WERI-Rb-1 (cell line): ENCODE measurements at places on chromosomes 11 and 22.

GRCh38 chr11:77548552-77549445, 41.0 kb upstream of the AQP11 start:
- DNase-seq = no peak

- no peak for DNase-seq
These were observed 8.3 kb upstream of the UBQLNL start for GRCh38 chr11:5524756-5525155.

DNA sequence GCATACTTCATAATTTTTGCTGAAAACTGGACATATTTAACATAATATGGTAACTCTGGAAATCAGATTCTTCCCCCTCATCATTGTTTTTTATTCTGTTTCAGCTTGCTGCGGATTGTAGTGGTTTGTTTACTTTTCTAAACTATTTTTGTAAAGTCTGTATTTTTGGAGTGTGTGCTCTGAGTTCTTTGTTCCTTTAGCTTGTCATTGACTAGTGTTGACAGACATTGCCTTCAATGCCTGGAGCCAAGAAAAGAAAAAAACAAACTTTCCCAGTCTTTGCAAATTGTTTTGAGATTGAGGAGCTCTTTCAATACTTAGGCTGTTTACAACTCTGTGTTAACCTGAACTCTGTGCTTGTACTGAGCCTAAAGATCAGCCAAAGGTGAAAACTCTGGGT, 137.3 kb upstream of the CEP126 start:
- DNase-seq = no peak

- no peak for DNase-seq
These were observed 45.2 kb downstream of the NECTIN1 start for GRCh38 chr11:119683783-119684182.

DNA sequence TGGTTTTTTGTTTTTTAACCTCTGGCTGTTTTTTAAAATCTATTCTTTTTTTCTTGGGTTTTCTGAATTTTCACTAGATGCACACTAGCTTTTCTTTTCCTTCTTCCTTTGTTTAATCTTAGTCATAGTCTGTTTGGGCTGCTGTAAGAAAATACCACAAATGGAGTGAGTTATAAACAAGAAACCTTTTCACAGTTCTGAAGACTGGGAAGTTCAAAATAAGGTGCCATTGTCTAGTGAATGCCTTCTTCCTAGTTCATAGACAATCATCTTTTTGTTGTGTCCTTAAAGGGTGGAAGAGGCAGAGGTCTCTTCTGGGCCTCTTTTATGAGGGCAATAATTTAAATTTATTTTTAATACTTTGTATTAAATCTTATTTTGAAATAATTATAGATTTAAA, 532.9 kb upstream of the ANO5 start:
- no peak for DNase-seq

- no peak for DNase-seq
These were observed 142.6 kb downstream of the CSNK2A3 start for GRCh38 chr11:11210446-11210845.

DNA sequence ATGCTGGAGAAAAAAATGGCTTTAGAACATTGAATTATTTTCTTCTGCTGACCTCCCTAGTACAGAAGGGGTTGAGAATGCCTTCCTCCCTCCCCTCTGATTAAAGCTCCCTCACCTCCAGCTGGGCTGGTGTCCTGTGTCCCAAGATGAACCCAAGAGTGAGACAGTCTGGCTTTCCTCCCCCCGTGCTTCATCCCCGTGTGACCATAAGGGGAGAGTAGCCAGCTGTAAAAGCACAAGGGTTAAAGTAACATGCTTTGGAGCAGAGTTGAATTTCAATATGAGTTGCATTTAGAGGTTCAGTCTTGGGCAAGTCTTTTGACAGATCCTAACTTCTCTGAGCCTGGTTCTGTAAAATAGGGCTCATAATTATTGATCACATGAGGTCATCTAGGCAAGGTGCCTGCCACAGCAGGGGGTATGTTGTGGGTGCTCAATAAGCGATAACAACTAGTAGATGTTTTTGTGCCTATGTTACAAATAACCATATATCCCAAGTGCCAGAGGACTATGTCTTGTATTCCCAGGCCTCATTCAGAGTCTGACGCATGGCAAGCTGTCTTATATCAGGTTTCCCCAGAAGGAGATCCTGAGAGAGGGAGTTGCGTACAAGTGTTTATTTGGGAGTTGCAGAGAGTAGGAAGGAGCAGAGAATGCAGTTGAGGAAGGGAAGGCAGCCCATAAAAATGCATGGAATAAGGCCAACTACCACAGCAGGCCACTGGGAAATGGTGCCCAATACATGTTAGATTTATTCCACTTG, 4.1 kb downstream of the PRG2 start:
- DNase-seq = peak; percentile 78

- no peak for DNase-seq
These were observed 1.9 kb downstream of the NUMA1 start for GRCh38 chr11:72078477-72078876.

DNA sequence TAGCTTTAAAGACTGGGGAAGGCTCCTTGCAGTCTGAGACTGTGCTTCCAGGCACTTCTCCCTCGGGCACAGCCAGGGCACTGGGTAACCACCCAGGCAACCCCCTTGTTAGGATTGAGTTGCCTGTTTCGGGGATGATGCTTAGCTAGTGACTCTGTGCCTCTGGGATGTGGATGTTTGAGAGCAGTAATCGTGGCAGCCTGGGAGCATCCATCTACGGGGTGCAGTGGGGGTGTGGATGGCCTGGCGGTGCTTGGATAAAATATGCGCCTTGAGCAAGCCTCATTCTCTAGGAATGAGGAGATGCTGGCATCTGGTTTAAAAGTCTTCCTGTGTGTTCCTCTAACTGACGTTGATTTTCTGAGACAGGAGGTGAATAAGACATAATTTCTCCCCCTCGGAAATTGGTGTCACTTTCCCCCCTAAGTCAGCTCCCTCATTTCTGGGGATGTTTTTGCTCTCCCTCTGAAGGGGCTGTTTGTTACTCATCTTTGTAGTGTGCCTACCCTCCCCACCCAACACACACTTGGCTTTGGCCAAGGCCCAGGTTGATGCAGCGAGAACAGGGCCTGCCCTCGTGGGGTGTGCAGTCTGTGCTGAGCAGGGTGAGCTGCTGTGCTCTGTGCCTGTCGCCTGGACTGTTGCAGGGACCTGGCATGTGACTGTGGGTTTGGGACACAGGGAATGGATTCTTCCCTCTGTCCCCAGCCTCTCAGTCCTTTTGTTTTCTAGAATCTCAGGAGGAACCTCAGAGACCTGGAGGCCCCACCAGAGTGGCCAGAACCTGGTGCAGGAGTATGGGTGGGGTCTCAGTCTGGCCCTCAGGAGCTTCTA, 2.0 kb downstream of the GNAZ start:
- no peak for DNase-seq

DNA sequence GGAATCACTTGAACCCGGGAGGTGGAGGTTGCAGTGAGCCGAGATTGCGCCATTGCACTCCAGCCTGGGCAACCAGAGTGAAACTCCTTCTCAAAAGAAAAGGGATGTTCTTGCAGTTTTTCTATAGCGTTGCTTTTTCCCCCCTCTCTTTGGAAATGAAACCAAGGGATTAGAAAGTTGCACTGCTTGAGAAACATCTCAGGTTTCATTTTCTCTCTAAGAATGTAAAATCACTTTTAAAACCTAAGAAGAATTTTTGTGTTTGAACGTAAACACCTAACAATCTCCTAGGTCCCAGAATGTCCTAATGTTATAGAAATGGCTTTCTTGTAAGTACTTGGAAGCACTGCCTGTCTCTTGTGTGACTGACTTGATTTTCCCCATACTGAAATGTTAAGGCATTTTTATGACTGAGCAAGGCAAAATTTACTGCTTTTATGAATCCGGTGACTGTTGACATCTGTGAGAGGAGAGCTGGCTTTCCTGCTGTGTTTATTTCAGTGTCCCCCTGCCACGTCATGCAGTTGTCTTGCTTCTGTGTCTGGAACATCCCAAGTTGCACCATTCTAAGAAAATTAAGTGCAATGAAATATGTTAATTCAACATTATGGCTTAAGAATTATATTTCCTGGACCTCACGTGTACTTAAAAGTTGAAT, 37.7 kb downstream of the NF2 start:
- no peak for DNase-seq

- peak; percentile 56 for DNase-seq
These were observed 31.1 kb downstream of the MRGPRX4 start for GRCh38 chr11:18203723-18204122.

DNA sequence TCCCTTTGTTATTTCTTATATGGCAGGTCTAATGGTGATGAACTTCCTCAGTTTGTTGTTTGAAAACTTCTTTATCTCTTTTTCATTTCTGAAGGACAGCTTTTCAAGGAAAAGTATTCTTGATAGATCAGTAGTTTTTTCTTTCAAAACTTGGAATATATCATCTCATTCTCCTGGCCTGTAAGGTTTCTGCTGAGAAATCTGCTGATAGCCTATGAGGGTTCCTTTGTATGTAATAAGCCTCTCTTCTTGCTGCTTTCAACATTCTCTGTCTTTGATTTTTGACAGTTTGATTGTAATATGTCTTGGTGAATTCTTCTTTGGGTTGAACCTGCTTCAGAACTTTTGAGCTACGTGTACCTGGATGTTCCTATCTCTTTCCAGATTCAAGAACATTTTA, 46.0 kb downstream of the PIWIL4 start:
- no peak for DNase-seq

GRCh38 chr22:45246060-45246985, 5.6 kb upstream of the KIAA0930 start:
- DNase-seq = no peak

GRCh38 chr22:38040953-38041759, 16.0 kb upstream of the PICK1 start:
- DNase-seq = no peak

- DNase-seq = no peak
These were observed 429.4 kb upstream of the B3GAT1 start for GRCh38 chr11:134841411-134841810.

DNA sequence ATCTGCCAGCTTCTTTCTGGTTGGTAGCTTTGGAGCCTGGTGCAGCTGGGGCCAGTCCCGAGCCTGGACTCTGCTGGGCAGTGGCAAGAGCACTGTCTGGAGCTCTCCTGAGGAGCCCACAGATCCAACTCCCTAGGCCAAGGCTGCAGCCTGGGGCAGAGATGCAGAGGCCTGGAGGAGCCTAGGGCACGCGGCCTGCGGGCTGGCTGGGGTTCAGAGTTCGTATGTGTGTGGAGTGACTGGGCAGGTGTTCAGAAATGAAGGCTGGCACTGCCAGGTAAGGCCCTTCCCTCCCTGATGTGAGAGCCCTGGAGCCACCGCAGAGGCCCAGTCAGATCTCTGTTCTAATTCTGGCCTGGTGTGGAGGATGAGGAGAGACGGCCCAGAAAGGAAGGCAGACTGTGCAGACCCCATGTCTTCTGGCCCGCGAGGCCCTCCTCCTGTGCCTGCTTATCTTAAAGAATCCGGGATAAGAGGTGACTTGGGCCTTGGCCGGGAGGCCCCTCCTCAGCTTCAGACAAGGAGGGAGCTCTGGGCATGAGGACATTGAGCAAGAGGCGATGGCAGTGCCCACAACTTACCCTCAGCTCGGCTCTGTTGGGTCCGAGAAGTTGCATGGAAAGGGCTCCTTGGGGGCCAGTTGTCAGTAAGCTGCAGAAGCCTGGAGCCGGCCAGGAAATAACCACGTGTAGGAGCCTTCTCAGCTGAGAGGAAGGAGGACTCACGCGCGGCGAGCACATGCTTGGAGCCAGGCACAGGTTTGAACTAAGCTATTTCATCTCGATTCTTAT, 62.2 kb upstream of the B3GAT1 start:
- DNase-seq = no peak

DNA sequence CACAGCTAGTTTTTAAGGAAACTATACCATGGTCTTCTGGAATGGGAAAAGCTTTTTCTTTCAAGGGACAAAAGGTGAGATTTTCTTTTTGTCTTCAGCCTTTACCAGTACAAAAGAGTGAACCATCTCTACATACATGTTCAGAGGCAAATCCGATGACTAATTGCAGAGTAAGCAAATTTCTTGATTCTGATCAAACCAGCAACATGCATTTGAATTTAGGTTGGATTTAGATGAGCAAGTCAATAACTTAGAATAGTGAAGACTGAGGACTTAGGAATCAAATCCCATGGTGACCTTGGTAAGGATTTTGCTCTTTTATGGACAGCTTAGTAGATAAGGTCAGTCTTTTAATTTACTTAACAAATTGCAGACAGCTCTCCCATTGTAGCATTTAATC, 65.9 kb upstream of the BLID start:
- DNase-seq = no peak

GRCh38 chr11:9905501-9905951, 241.6 kb downstream of the SWAP70 start:
- no peak for DNase-seq

DNA sequence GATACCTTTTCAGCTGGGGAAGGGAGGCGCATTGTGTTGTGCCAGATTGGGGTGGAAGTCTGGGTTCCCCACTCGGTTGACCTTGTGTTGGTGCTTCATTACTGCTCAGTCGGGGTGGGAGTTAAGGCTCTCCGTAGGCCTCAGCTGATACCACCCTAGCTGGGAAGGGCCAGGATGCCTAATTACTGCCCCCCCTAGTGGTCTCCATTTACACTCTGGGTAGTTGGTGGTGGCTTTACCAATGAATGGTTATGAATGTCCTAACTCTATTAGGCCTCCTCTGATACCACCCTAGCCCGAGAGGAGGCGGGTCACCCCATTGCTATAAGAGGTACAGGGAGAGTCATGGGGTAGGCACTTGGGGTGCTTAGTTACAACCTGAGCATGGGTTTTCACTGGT, 27.5 kb upstream of the HIKESHI start:
- no peak for DNase-seq

GRCh38 chr22:28604966-28605761, 74.5 kb downstream of the TTC28 start:
- DNase-seq = no peak

- no peak for DNase-seq
These were observed 50.9 kb upstream of the ATXN10 start for GRCh38 chr22:45620706-45621105.

GRCh38 chr11:4393858-4394223, 339 bp upstream of the TRIM21 start:
- no peak for DNase-seq

- no peak for DNase-seq
These were observed 778 bp downstream of the KDELR3 start for GRCh38 chr22:38468443-38469305.

GRCh38 chr22:47095395-47096122, 333.1 kb downstream of the TBC1D22A start:
- DNase-seq = no peak

GRCh38 chr22:43226377-43227238, 39.7 kb upstream of the TTLL12 start:
- peak; percentile 73 for DNase-seq

GRCh38 chr11:93512949-93513667, 30.1 kb downstream of the SMCO4 start:
- DNase-seq = no peak

DNA sequence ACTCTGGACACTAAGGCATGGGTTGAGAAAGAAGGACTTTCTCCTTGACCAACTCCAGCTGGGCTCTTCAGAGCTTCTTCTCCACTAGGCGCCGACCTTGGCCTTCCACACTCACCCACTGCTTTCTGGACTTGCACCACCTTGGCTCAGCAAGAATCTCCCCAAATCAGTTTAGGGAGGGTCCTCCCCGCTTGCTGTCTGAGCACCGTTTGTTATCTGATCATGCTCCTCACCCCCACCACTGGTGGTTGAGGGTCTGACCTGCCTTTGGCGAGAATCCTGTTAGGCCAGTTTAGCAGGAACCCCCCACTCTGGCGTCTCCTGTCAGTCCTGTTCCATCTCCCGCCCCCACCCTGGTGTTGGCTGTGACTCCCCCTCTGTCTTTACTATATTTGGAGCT, 10.4 kb downstream of the APOL2 start:
- no peak for DNase-seq
